NCI-H1092 (cell line): ENCODE measurements at places on chromosomes 5 and 9.

DNA sequence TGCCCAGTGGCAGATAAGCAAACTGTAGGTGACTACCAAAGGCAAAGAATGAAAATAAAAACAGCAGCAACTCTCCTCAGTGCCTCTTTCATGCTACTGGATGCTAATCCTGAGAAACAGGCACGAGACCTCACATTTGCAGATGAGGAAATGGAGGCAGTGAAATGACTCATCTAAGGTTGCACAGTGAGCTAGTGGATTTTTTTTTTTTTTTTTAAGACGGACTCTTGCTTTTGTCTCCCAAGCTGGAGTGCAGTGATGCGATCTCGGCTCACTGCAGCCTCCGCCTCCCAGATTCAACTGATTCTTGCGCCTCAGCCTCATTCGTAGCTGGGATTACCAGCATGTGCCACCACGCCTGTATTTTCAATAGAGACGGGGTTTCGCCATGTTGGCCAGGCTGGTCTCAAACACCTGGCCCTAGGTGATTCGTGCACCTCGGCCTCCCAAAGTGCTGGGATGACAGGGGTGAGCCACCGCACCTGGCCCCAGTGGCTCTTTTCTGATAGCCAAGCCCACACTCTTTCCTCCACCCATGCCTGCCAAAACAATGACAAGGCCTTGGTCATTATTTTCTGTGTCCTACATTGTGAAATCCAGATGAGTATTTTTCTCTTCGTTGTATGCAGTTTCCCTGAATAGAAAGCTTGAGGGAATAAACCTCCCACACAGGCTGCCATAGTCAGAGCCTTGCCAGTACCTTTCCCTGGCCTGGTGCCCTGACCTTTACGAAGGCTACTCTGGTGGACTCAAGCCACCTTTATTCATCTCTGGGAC, 19.2 kb downstream of the DOCK2 start:
- DNase-seq = no peak

- DNase-seq = peak; percentile 5
These were observed 2.8 kb downstream of the CMBL start for GRCh38 chr5:10304932-10305331.

- no peak for DNase-seq
These were observed 8.9 kb upstream of the DPP7 start for GRCh38 chr9:137123468-137123837.

DNA sequence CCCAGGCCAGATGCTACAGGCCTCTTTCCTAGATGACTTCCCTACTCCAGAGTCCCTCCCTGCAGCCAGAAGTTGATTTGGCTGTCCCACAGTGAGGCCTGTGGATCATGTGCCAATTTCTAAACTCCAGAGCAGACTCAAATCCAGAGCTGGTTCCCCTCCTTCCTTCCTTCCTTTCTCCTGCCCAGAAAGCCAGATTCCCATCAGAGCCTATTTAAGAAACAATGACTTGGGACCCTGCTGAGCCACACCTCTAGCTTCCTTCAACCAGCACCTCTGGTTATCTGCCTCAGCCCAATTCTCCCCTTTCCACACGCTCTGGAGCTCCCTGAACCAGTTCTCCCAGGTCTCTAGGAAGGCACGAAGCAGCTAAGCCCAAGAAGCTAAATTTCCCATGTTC, 7.2 kb downstream of the FAM219A start:
- no peak for DNase-seq

GRCh38 chr5:115335301-115335700, 38.8 kb upstream of the CCDC112 start:
- no peak for DNase-seq

- no peak for DNase-seq
These were observed 118.8 kb downstream of the ATPSCKMT start for GRCh38 chr5:10130881-10131280.

- DNase-seq = peak; percentile 89
These were observed 166.2 kb downstream of the PAX5 start for GRCh38 chr9:36867672-36868471.

GRCh38 chr5:14245132-14245925, 102.2 kb downstream of the TRIO start:
- DNase-seq = no peak

- peak; percentile 3 for DNase-seq
These were observed 960 bp upstream of the GFRA3 start for GRCh38 chr5:138275379-138275782.
